ENCODE measurements at places on chromosomes 7 and 10.

DNA sequence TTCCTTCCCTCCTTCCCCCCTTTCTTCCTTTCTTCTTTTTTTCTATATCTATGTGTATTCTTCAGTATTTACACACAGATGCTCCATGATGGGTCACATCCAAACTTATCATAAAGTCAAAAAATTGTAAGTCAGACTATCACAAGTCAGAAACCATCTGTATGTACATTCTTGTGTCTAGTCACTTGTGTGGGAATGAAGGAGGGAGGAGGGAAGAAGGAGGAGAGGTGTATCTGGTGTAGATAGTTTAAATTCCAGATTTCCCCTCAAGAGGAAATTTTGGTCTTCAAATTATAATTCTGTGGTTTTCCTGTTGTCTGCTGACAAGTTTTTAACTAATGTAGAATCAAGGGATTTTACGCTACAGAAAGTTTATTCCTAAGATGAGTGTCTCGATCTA, 287.2 kb downstream of the ETV1 start:
- DNase-seq, result no peak

- DNase-seq, result no peak
These were observed 24.5 kb downstream of the POLL start for GRCh38 chr10:101563497-101564040.

DNA sequence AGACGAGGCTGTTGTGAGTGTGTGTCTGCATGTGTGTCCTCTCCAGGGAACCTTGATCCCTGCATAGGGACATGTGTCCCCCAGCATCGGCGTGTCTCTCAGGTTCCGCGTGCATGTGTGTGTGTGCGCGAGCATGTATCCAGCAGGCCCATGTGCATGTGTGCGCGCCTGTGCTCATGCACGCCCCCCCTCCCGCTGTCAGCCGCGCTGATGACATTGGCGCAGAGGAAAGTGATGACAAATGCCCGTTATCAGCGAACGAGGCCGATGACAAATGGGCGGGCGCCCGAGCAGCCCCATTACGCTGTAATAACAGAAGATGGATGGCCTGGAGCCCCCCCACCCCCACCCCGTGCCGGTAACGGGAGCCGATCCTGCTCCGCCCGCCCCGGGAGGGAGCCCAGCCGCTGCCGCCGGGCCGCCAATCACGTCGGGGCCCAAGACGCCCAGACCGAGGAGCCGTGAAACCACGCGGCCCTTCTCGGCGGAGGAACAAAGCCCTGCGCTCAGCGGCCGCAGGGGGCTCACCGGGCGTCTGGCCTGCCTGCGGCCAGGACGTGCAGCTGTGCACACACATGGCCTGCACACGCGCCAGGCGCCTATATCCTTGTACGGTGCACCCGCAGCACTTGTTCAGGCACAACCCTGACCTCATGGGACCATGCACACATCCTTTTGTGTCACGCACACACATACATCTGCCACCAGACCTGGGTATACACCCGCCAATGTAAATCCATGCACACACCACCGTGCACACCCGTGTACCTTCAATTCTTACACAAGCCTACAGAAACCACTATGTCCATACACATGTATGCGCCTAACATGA, 21.5 kb downstream of the POLL start:
- DNase-seq, result no peak

DNA sequence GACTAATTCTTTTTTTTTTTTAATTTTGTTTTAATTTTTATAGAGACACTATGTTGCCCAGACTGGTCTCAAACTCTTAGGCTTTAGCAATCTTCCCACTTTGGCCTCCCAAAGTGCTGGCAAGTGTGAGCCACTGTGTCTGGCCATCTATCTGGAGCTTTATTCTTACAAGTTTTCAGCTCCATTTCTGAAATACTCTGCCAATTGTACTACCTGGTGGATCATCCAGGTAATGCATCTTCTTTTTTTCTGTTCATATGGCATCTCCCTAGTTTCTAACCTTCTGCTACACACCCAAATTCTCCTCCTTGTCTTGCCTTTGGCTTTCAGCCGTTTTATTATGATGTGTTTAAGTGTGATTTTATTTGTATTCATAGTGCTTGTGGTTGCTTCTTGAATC, 40.2 kb downstream of the ZNF365 start:
- no peak for DNase-seq

- DNase-seq, result no peak
These were observed 55.9 kb upstream of the ADRB1 start for GRCh38 chr10:113987805-113988204.

DNA sequence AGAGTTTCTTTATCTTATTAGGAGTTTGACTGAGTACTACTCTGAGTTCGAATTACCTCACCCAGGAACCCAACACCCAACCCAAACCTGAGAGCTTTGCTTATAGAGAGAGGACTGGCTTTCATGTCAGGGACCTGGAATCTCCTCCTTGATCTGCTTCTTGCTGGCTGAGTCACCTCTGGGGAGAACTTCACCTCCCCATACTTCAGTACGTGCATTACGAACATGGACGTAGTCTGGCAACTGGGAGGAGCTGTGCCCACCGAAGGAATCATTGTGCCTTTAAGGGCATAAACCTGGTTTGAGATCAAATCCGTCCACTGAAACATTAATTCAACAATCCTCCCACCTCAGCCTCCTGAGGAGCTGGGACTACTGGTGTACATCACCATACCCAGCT, 12.2 kb upstream of the PSAP start:
- DNase-seq, result no peak

- DNase-seq, result no peak
These were observed 176.1 kb downstream of the COBL start for GRCh38 chr7:51140199-51141164.

- no peak for DNase-seq
These were observed 19.4 kb upstream of the ANTXRL start for GRCh38 chr10:46267132-46267985.

DNA sequence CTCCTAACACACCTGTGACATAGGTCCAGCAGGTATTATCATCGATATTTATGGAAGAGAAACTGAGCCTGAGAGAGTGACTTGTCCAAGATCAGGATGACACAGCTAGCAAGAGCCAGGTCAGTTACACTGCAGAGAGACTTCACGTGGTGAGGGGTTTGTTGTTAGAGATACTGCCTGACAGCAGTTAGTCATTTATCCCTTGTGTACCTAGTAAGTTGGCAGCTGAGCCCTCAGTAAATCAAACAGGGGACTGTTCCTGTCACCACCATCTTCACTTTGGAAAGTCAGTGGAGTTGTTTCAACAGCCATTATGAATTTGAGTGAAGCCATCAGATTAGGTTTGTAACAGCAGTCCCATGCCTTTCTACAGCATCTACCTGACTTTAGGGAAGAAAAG, 87.5 kb upstream of the GATA3 start:
- DNase-seq, result no peak

GRCh38 chr7:157461573-157462418, 125.0 kb downstream of the DNAJB6 start:
- DNase-seq, result no peak

- no peak for DNase-seq
These were observed 1.3 kb upstream of the RASSF4 start for GRCh38 chr10:44958196-44958897.

- DNase-seq, result peak; percentile 80
These were observed at the start of gene BNIP3 for GRCh38 chr10:131981429-131982184. BNIP3 (minus strand) TSS chr10:131981923; CDS start chr10:131981806, 117 bp downstream.

DNA sequence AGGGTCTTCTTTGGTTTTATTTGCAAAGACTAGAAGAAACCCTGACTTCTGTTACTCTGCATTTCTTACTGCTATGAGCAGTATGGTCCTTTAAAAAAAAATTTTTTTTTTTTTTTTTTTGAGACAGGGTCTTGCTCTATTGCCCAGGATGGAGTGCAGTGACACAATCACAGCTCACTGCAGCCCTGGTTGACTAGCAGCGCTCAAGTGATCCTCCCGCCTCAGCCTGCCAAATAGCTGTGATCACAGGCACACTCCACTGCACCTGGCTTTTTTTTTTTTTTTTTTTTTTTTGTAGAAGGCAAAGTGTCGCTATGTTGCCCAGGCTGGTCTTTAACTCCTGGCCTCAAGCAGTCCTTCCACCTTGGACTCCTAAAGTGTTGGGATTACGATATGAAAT, 17.4 kb downstream of the CNNM2 start:
- no peak for DNase-seq

GRCh38 chr10:13347043-13347499, 1.0 kb downstream of the SEPHS1 start:
- no peak for DNase-seq

- no peak for DNase-seq
These were observed 3.1 kb downstream of the CNPY4 start for GRCh38 chr7:100122568-100122967.

- DNase-seq, result no peak
These were observed 72.1 kb upstream of the TNRC18 start for GRCh38 chr7:5495581-5496375.

DNA sequence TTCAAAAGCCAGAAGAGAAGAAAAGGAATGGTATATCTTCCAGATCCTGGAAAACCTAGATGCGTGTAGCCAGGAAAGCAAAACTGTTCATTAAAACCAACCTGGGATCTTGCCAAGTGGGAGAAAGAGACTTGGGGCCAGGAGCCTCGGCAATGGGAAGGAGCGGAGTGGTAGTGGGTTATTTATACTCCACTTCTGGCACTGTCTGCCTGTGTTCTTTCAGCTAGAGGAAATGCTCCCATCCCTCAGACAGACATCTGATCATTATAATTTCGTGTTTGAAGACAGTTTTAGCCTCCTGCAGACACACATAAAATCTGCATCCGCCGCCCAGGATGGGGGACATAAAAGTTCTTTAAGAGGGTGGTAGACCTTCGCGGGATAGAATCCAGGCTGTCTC, 421.6 kb downstream of the RPS24 start:
- no peak for DNase-seq

GRCh38 chr7:16028636-16029035, 342.2 kb upstream of the MEOX2 start:
- no peak for DNase-seq

- DNase-seq, result peak; percentile 70
These were observed 517.5 kb downstream of the DNAJB6 start for GRCh38 chr7:157854066-157854891.

DNA sequence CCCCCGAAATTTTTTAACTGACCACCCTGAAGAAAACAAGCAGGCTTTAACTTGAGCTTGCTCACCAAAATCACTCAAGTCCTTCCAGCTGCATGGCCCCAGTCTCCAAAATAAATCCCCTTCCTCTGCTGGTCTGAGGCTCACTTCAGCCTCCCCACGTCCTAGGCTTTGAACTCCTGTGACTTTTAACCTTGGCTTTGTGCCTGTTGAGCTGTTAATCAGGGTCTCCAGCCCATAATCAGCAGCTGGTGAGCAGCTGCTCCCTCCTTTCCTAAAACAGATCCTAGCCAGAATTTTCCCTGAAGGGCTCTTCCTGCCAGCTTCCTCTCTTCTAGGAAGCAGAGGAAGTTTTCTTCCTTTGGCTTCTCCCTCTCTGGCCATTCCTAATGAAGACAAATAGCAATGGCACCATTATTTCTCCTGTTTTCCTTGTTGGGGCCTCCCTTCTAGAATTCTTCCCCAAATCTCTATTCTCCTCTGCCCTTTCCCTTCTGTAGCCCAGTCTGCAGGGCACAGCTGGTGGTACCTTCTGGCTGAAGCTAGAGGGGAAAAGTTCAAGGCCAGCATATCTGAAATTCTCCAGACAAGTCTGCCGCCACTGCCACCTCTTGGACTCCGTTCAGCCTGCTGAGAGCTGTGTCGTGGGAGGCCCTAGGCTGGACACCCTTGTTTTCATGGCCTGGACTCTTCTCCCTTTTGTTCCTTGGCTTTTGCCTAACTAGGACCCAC, 152.1 kb downstream of the NOC3L start:
- DNase-seq, result no peak

DNA sequence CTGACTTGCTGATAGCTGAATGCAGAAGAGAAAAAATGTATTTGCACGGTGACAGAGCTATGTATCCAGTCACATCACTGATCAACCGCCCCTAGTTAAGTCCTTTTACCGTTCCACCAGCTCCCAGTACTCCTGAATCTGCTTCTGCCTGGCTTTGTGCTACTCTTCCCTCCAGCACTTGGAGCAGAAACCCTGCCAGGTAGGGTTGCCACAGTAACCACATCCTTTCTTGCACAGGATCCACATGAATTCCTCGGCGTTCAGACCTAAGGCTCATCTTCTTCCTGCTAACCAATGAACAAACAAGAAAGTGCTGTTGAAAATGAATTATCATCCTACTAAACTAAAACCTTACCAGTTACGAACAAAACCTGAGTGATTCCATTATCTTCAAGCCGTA, 52.0 kb upstream of the KCTD7 start:
- DNase-seq, result no peak

- DNase-seq, result no peak
These were observed 142.6 kb downstream of the TWIST1 start for GRCh38 chr7:18974803-18975202.

DNA sequence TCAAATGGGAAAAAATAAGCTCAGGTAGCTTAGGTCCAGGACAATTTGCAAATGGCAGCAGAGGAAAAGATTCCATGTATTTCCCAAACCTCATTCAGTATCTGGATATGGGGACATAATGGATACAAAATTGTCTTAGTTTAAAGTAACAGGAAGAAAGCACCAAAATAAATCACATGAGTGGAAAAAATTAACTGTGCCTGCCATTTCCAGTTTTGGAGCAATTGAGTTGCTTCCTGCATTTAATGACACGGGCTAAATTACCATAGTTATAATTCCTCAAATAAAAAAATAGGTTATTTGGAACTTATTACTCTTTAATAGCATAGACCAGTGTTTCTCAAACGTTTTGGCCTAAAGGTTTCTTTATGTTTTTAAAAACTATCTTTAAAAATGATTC, 6.3 kb upstream of the STAMBPL1 start:
- no peak for DNase-seq

GRCh38 chr7:97971120-97971989, 18.6 kb downstream of the OCM2 start:
- DNase-seq, result peak; percentile 44

GRCh38 chr7:158123753-158124152, 463.9 kb downstream of the PTPRN2 start:
- DNase-seq, result no peak

- peak; percentile 5 for DNase-seq
These were observed 166.0 kb upstream of the SP4 start for GRCh38 chr7:21261627-21262594.

GRCh38 chr7:64515781-64516180, 47.1 kb downstream of the ZNF680 start:
- no peak for DNase-seq

DNA sequence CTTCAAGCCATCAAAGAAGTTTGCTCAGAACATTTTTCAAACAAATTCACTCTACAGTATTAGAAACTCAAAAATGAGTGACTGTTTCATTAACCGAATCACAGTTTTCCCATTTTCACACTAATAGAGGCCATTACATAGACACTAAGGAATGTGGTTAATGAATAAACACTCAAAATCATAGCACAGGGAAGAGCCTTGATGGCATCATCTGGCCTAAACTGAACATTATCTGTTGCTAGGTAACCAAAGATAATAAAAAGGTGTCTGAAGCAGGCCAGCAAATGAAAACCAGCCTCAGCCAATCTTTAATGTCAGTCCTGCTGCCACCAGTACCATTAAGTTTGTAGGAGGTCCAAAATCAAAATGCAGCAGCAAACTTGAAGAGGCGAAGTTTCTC, 492.4 kb upstream of the STEAP1 start:
- DNase-seq, result no peak

DNA sequence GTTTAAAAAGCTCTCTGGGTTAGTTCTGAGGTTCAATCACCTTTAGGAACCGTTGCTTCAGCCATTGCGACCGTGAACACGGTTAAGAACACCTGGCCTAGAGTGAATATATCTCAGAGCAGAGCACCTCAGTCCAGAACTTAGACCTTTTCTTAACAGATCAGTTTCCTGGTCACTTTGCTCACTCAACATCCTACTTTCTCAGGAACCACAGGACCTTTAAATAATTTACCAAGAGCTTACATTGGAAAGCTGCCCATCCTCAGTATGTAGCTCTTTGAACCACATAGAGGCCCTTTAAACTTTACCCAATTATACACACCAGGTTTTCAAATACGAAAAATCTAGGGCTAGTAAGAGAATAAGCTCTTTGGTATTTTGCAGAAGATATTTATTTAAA, 153.2 kb downstream of the NRBF2 start:
- DNase-seq, result no peak

All from CMK (cell line).